Urothelium cell line (cell line): ENCODE measurements at places on chromosomes 3 and 15.

DNA sequence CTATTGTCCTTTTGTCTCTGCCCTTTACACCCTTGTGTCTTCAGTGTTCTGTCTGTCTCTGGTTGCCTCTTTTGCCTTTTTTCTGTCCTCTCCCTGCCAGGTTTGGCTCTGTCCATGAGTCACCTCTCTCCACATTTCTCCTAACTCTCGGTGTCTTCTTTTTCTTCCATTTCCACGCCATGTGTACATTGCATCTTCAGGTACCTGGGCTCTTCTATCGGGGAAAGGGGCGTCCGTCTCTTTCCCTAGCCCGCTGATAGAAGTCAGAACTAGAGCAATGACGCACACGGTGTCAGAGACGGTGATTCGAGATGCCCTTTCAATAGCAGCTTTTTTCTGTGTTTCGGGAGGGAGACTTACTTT lies 641 bp downstream of the OPA1 start:
- DNase-seq, result peak; percentile 12

GRCh38 chr3:184570489-184570888 lies 8.9 kb downstream of the EPHB3 start:
- no peak for DNase-seq

DNA sequence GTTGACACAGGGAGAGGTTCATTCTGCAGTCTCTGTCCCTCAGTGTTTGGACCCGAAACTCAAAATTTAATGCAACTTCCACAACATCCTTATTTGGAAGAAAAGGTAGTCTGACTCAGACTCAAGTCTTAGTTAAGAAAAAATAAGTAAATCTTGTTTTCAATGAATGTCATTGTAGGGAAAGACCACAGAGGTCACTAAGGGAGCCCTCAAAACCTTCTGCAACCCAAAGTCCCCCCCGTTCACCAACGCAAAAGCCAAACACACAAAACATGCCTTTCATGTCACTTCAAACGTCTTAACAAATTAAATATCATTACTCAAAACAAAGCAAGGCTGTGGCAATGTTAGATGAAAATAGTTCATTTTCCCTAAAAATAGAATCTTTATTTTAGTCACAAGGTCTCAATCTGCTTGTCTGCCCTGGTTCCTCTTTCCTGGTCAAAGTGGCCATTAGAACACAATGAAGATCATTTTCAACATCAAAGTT lies 20.9 kb upstream of the SSUH2 start:
- no peak for DNase-seq

- no peak for DNase-seq
These were observed 126.1 kb downstream of the RORA start for GRCh38 chr15:61103026-61103425.
